ENCODE measurements at places on chromosomes 11 and 22. TPM values are rescaled to one million over a fixed set of nuclear protein-coding genes. Genes with fewer than 3 reads are reported as not detected.

OR56A1 gene
- not detected for total RNA-seq

OTOG gene
- not detected for total RNA-seq

TUT1 gene
- total RNA-seq: 13.1 TPM

DNA sequence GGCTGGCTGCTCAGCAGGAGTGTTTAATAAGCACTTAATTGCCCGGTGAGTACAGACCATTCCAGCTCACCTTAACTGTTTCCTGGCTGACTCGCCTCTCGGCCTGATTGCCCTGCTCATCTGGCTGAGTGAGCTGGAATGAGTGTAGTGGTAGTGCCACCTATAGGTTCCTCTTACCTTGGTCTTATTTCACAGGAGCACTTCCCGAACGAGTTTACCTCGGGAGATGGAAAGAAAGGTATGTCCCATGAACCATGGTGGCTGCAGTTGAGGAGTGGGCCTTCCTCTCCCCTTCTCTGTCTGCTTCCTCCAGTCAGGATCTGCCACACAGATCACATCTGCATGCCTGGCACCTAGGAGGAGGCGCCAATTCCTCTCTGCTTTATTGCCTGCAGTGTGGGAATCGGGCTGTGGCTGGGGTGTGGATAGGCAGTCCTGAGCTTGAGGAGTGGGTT, 26.7 kb downstream of the UPB1 start:
- DNase-seq: no peak

DNA sequence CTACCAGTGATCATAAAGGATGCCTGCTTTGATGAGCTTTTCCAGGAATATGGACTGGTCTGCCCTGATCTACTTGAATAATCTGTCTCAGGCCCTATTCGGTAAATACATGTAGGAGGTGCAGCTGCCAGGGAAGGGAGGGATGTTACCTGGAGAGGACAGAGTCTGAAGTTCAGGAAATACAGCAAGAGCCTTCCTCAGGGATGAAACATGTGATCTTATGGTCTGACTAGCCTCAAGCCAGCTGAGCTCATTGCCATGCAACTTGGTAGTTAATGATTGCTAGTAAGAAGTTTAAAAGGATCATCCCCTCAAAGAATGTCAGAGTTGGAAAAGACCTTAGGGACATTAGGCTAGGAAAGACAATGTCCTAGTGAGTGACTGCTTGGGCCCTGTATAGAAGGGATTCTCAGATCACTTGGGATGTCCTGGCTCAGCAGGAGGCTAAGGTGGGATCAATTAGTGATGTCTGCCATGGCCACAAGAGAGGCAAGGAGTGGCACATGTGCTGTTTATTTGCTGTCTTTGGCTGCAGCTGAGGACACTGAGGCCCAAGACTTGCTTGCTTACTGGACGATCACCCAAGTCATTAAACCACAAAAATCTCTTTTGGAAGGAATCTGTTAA, 18.5 kb downstream of the PTPRJ start:
- no peak for DNase-seq

GRCh38 chr11:1827931-1828330, 6.9 kb upstream of the SYT8 start:
- DNase-seq: no peak

DNA sequence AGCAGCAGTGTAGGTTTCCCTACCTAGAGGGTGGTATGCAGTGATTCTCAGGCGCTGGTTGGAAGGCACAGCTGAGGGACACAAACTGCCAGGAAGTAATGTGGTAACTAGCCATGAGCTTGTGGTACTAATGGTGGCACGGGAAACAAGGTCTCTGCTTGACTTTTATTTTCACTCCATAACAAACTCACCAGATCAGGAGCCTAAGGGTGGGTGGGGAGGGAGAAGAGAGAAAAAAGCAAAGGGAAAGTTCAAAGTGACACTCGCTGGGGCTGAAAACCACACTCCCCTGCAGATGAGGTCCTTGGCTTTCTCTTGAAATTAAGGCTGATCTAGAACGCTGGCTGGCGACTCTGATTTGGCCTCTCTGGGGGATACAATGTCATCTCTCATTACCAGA, 22.0 kb downstream of the TRAF6 start:
- DNase-seq: no peak

DNA sequence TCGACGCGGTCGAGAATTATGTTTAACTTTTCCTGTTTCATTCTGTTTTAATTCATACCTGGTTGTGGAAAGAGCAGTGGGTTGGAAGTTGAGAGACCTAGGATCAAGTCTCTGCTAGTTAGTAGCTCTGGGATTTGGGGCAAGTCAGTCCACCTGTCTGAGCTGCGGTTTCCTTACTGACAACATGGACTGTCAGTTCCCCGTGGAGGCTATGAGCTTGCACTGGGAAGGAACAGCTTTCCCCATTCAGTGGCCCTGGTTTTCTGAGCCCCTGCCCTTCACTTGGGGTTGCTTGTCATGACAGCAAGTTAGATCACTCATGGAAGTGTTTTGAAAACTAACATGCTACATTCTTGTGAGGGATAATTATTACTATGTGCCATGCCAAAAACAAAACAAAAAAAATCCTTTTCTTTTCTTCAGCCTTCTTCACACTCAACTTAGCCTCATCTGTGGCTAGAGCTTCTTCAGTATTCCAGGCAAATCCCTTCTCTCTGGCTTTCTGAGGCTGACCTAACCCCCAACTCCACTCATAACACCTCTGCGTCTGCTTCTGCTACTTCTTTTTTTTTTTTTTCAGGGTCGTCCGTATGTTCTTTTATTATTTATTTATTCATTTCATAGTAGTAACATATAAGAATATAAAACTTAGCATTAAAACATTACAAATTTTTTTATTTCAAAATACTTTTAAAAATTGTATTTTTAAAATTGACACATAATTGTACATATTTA, 43.0 kb upstream of the ZBED5 start:
- DNase-seq: no peak

- no peak for DNase-seq
Measured at GRCh38 chr11:28965819-28966218, 857.6 kb downstream of the METTL15 start.

GRCh38 chr11:65403607-65404121, 17.2 kb downstream of the FRMD8 start:
- no peak for DNase-seq

- DNase-seq: no peak
Measured at GRCh38 chr11:72423840-72424239, 10.5 kb downstream of the CLPB start.

Data from heart left ventricle (tissue), 16 donors.